Left kidney (tissue), 8 donors: ENCODE measurements at places on chromosomes 4 and X.

DNA sequence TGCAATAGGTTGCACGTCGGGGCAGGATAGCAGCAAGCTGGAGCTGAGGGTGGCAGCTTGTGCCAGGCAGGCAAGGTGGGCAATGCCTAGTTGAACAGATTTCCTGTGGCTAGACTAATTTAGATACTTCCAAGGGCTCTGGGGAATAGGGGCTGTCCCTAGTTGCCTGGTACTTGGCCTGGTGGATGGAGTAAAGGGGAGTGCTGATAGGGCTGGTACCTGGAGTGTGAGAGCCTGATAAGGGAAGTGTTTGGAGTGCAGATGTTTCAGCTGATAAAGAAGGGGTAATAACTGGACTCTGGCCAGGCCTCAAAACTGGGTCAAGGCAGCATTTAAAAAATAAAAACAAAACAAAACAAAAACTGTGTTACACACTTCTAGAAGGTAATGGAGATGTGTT lies 665.5 kb downstream of the CCSER1 start:
- no peak for DNase-seq

- no peak for DNase-seq
Observed at GRCh38 chr4:168843635-168844034, 166.4 kb downstream of the CBR4 start.

DNA sequence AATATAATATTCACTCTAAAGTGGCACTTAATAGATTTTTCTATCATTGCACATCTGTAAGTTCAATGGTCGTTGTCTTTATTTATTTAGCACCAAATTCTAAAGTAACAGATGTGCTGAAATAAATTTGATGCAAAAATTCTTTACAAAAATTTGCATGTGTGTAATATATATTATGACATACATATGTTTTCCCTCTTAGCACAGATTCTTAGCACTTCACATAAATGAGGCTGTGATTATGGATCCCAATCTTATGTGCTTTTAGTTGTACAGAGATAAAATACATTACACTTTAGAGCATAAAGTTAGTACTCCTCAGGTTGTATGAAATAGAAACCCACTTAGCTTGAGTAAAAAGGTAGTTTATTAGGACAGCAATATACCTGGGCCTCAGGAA lies 915.1 kb downstream of the ADGRL3 start:
- no peak for DNase-seq

GRCh38 chrX:136780763-136781162 lies at the start of gene ARHGEF6:
Gene ARHGEF6, minus strand, starts transcription at chrX:136780932. Its CDS starts 50 bp downstream, at chrX:136780882.
- no peak for DNase-seq

DNA sequence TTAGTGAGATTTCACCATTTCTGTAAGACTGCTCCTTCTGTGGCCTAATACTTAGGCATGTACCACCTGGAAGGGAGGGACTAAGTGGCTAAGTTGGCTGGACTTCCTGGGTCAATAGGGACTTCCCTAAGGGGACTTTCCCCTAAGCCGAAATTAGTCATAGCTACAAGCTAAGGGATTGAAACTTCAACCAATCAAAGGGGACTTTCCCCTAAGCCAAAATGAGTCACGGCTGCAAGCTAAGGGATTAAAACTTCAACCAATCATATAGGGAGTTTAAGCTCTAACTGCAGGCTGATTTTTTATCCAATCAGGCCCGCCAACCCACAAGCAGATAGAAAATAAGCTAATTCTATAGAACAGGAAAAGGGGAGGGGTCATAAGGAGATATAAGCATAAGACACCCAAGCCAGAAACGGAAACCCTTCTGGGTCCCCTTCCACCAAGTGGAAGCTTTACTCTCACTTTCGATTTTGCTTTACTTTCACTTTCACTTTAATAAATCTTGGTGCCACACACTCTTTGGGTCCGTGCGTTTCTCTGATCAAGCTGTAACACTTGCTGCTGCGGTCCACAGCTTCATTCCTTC lies 382.8 kb downstream of the KLHL4 start:
- DNase-seq, result no peak

- no peak for DNase-seq
Observed at GRCh38 chr4:81482326-81482725, 10.6 kb upstream of the RASGEF1B start.

GRCh38 chrX:32687379-32687778 lies 524.0 kb downstream of the DMD start:
- no peak for DNase-seq

- DNase-seq, result peak; percentile 76
Observed at GRCh38 chr4:52983563-52984303, 121.6 kb downstream of the RASL11B start.

GRCh38 chr4:2932951-2933565 lies 30.1 kb downstream of the NOP14 start:
- no peak for DNase-seq

DNA sequence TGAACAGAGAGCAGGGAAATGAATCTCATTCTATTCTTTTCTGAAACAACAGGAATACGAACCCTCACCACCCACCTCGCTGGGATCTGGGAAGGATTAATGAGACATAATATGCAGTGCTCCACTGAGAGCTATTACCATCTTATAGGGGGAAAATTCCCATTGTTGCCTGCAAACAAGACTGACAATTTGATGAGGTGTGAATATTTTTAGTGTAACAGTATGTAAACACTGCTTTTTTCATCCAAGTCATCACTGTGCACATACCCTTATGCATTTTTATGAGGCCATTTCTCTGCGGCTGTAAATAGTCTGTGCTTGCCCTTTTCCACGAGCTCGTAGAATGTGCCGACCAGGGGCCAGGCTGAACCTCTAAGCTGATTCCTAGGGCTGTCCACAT lies 285.6 kb upstream of the CPEB2 start:
- DNase-seq, result no peak

GRCh38 chrX:26411045-26411444 lies 195.1 kb downstream of the MAGEB5 start:
- no peak for DNase-seq

DNA sequence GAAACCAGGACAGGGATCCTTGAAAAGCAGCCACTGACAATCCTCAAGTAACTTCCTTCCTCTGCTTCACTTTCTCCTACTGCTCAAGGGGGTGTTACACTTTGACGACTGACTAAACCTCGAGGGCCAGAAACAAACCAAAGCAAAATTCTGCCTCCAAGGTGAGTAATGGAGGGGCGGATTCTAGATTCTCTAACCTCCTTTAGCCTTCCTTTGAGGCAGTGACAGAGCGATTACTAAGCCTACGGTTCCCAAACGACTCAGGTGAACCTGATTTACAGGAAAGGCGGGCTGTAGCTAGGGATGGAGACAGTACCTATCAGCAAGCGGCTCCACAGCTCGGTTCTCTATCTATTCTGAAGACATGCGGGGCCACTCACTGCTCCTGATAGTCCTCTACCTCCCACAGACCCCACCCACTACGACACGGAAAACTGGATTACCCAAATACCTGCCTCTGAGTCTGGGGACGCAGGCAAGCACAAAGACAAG lies 487 bp downstream of the TBCK start:
- peak; percentile 46 for DNase-seq

- DNase-seq, result no peak
Observed at GRCh38 chr4:40327340-40327739, 7.8 kb upstream of the CHRNA9 start.
